ENCODE measurements at places on chromosomes 1 and 21. TPM values are rescaled to one million over a fixed set of nuclear protein-coding genes. Genes with fewer than 3 reads are reported as not detected.

DNA sequence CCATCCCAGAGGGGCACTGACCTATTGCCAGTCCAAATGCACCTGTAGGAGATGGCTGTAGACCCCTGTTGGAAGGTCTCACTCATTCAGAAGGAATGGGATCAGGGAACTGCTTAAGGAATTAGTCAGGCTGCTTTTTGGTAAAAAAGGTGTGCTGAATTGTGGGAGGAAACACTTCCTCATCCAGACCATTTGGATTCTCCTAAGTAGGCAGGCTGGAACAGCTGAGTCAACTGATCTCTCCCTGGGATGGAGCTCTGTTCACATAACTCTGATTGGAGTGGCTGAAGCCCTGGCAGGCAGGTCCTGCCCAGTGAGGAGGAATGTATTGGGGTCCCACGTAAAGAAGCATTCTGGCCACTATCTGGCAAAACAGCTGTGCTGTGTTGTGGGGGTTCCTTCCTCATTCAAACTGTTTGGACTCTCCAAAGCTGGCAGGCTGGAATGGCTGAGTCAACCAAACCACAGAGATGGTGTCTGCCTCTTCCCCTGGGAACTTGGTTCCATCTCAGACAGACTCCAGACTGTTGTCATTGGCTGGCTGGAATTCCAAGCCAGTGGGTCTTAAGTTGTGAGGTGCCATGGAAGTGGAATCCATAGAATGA, 70.7 kb upstream of the PDC start:
- no peak for DNase-seq

GRCh38 chr1:91876781-91877573, 9.0 kb downstream of the TGFBR3 start:
- no peak for DNase-seq

TNFRSF4 gene
- total RNA-seq: 3.5 TPM

- no peak for DNase-seq
Measured at GRCh38 chr1:4511374-4511773, 143.0 kb upstream of the AJAP1 start.

GRCh38 chr1:206568256-206568655, 44.0 kb downstream of the EIF2D start:
- no peak for DNase-seq

DNA sequence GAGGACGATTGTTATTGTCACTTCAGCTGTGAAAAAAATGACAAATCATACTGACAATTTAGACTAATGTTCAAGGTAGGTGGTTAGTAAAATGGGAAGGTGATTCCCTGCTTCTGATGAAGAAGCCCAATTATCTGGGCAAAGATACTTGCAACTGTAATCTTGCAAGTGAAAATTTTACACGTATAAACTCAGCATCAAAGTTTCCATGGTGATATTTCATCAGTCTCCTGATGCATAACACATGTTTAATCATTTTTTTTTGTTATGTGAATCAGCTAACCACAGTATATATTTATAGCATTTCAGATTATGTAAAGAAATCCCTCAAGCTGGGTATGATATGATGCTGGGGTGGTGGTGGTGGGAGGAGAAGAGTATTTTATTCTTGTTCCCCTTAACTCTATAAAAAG, 16.4 kb upstream of the KCNK1 start:
- DNase-seq: no peak

FCGR3A gene
- 88.2 TPM for total RNA-seq

GRCh38 chr1:183932412-183932811, 105.1 kb downstream of the COLGALT2 start:
- DNase-seq: peak; percentile 96

LINGO4 gene
- total RNA-seq: not detected

ARHGEF16 gene
- 1.4 TPM for total RNA-seq

DNA sequence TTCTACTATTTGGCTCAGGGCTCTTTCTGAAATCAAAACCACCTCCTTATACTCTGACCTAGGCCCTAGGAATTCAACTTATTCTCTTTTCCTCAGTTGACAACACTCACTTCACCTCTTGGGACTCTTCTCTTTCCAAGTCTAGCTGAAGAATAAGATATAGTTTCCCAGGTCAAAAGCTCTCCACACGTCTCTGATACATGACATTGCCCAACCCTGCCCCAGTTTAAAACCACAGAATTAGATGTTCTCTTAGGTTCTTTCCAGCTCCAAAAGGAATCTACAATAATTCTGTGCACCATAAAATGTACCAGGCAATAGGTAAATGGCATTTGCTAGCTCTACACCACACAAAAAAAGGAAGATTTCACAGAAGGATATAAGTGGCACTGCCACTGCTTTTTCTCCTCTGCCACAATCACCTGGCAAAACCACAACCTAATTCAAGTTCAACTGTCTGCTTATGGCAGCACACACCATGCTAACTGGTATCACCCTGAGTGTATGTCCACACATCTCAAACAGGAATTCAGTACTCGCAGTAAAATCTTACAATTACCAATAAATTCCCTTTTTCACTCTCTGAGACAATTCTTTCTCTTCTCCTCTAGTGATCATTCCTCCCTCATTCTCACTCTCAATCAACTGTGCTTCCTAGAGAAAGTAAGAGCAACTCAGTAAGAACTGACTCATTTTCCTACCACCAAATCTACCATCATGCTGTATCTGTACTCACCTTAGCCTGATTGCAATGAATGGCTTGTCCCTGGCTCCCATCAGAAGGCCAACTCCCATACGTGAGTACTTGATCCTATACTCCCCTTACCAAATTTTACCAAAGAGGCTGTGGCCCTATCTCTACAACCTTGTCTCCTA, 27.3 kb downstream of the ZBTB8OS start:
- no peak for DNase-seq

GRCh38 chr1:32337855-32338636, 2.0 kb upstream of the MARCKSL1 start:
- peak; percentile 67 for DNase-seq

- no peak for DNase-seq
Measured at GRCh38 chr1:43634721-43635120, 15.2 kb upstream of the KDM4A start.

GRCh38 chr1:42178249-42178648, 13.7 kb upstream of the GUCA2A start:
- DNase-seq: no peak

DNA sequence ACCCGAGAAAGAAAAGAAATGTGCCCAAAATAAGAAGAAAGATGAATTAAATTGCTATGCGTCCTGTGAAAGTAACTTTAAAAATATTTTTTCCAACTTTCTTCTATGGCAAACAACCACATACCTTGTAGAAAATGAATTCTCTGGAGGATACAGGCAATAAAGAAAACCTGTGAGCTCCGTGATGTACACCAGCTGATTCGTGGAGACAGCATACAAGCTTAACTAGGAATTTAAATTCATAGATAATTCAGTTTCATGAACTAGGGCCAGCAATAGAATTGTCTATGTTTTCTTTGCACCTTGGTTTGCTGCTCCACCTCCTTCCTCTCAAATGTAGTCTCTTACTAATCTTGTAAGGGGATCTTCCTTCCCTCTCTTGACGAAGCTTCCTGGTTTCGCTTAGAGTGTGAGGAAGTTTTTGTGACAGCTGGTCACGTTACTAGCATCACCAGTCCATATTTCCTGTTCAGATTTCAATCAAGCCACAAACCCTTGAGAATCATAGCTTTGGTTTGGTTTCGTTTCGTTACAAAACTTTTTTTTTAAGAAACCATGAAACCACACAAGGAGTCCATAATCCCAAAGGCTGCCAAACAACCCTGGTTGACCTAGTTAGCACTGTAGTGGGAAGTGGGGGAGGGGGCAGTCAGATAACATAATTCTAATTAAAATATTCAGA, 35.8 kb downstream of the GREM2 start:
- no peak for DNase-seq

- DNase-seq: no peak
Measured at GRCh38 chr1:205812271-205812877, 624 bp downstream of the SLC41A1 start.

GUCA2A gene
- total RNA-seq: not detected

DNA sequence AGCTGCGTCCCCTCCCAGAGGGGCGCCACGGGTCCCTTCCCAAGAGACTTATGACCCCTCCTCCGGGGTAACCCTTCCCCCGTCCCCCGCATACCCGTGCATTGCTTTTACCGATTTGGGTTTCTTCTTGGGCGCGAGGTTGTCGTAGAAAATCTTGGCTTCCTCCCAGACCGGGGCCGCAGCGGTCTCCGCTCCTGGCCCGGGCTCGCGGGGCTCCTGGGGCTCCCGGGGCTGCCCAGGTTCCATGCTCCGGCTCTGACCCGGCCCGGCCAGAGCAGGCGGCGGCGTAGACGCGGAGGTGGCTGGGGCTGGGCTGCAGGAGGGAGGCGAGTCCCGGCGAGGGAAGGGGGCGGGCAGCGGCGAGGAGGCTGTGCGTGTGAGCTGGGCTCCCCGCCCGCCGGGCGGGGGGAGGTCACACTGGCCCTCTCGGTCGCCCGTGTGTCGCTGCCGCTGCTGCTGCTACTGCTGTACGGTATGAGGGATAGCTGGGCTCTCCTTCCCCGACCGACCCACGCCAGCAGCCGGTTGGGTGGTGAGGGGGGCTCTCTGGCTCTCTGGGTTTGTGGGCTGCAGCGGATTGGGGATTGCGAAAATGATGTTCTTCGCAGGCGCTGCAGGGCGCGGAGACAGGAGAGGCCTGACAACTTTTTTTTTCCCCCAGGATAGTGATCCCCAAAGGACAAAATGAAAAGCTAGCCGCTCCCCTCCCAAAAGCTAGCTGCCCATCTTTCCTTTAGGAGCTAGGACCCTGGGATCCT, at the start of gene NT5C1A:
Gene NT5C1A (minus strand): TSS at position 315 of the 758 bp plus-strand sequence. CDS start 69 bp downstream, at position 246.
- DNase-seq: peak; percentile 56

ARHGAP30 gene
- total RNA-seq: 20.5 TPM

DNA sequence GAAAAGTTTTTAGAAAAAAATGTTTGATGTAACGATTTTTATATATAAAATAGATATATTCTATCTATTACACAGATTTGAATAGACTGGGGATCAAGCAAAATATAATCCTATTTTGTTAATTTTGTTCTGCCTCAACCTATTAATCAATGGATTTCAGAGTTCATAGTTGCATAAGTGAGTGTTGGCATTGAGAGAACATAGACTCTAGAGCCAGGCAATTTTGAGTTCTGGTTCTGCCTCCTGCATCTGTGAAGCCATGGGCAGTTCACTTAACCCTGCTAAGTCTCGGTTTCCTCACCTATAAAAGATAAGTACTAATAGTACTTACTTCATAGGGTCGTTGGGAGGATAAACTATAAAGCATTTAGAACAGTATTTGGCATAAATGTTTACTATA, 13.6 kb upstream of the PKN2 start:
- DNase-seq: no peak

DNA sequence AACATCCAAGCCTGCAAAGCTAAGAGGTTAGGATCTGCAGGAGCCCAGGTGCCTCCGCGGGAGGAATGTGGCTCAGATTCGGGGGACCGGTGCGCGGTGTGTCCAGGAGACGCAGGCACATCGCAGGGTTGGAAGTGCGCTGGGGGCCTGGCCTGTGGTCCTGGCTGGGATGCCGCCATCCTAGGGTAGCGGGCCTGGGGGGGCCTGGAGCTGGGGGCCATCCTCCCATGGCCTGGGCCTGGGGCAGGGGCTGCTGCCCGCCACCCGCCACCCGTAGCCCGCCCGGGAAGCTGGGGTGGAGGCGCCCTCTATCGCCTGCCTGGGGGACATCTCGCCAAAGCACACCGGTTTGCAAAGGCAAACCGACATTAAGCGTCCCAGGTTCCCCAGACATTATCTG, 170.6 kb upstream of the ARHGEF16 start:
- peak; percentile 88 for DNase-seq

DNA sequence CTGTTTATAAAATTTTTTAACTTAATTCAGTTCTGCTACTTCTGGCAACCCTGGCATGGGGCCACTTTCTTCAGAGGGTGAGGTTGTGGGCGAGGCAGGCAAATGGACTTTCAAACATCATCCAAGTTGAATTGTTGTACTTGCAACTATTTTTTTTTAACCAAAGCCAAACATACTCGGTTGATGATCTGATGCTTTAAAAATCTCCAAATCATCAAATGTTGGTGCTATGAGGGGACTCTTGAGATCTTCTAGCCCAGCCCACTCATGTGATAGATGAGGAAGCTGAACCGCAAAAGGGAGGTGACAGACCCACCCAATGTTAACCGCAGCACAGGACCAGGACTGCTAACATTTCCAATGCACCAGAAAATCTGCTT, 6.7 kb downstream of the SLC1A7 start:
- no peak for DNase-seq

DNA sequence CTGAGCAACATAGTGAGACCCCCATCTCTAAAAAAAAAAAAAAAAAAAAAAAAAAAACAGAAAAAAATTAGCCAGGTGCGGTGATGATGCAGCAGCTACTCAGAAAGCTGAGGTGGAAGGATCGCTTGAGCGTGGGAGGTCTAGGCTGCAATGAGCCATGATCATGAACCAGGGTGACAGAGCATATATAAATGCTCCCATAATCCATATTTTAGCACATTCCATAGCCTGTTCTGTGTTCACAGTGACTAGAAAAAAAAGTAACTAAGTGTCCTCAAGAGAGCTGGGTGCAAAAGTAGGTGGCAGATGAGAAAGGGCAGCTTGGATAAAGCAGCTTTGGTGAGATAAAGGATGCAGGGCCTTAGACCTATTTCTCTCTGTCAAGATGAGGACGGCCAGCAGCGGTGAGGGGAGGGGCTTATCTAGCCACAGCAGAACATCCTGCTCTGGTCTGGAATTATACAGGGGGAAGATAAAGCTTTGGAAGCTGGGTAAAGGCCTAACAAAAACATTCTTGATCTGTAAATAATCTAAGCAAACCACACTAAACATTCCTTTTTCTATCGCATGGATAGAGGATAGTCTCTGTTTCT, 205.3 kb downstream of the DAB1 start:
- no peak for DNase-seq

- DNase-seq: no peak
Measured at GRCh38 chr1:67767103-67767782, 66.0 kb downstream of the GNG12 start.

DNA sequence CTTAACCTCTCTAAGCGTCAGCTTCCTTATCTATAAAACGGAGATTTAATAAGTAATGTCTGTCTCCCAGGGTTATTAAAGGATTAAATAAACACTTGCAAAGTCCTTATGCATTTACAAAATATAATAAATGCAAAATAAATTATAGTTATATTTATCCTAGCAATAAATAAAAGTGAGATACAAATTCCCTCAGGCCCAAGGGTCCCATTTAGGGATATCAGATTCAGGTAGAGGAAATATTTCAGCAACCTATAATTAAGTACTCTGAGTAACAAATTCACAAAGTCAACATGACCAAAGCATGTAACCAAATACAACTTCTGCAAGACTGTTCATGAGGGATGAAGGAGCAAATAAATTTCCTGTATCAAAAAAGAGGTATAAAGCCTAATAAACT, 17.9 kb downstream of the NVL start:
- DNase-seq: no peak

ADAM30 gene
- total RNA-seq: not detected

- no peak for DNase-seq
Measured at GRCh38 chr1:93003981-93004380, 42.7 kb upstream of the DIPK1A start.

DNA sequence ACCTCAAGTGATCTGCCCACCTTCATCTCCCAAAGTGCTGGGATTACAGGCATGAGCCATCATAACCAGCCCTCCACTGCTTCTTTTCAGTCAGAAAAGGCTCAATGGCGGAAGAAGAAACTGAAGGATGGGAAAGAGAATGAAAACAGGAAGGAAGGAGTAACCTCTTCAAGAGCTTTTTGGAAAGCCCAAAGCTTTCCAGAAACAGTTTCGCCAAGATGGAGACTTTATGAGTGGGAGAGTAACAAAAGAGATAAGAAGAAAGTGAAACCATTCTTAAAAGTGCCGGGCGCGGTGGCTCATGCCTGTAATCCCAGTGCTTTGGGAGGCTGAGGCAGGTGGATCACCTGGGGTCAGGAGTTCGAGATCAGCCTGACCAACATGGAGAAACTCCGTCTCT, 62.7 kb upstream of the NBL1 start:
- DNase-seq: no peak

PRDM15 gene
- 11.5 TPM for total RNA-seq

PPT1 gene
- total RNA-seq: 84.2 TPM

PEX11B gene
- total RNA-seq: 20.6 TPM
